GM04504 (cell line): ENCODE measurements at places on chromosomes 7 and 10.

DNA sequence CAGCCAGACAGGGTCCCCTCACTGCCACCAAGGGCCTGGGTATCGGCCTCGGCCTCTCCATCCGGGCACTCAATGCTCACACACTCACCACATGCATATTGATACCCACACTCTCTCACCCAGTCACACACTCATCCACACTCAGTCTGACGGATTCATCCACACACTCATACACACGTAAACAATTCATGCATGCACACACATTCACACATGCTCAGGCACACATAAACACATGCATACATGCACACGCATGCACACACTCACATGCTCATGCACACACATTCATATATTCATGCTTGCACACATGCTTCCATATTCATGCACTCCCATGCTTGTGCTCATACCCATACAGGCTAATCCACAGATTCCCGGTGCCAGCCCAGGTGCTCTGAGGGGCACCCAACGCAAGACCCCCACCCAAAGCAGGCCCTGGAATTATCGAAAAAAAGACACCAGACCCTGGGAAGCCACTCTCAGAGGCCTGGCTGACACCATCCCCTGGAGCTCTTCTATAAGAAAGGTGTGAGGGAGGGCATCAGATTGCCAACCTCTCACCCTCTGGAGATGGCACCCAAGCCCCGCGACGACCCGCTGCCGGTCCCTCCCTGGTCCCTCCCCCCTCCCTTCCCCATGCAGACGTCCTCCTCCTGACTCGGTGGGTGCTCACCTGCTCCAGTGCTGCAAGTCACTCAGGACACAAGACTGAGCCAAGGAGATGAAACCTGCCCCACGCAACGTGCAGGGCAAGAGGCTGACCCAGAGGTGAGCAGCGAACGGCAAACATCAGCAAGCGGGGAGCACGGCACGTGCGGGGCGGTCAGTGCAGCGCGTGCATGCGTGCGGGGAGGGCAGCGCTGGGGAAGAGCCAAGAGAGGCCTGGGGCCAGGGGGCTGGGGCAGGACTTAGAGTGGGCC lies 15.2 kb downstream of the STK32C start:
- DNase-seq: no peak

DNA sequence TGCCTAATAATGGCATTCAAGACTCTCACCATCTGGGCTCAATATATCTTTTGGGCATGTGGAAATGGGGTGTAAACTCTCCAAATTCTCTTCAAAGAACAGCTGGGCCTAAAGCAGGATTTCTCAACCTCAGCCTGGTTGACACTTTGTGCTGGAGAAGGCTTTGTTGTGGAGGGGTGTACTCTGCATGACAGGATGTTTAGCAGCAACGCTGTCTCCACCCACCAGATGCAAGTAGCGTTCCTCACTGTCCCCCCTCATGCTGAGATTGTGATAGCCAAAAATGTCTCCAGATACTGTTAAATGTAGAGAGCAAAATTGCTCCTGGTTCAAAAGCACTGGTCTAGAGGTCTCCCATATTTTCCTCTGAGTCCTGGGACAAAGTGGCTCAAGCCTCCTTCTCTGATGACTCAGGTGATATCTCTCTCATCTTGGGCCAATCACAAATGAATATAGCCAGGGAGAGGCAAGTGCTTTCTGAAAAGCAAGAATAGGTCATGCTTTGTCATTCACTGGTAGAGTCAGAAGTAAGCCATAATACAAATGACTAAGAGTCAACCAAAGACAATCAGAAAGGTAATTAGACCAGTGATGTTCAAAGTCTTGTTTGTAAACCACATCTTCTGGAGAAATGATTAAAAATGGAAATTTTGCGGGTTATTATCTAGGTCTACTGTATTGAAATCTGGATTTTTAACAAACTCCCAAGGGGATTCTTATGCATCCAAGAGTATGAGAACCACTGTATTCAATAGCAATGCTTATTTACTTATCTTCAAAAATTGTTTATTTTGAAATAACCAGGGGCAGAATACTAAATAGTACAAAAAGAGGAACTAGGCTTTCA lies 330.8 kb downstream of the PTEN start:
- no peak for DNase-seq

- no peak for DNase-seq
Observed at GRCh38 chr7:20474249-20474648, 141.2 kb upstream of the ABCB5 start.

DNA sequence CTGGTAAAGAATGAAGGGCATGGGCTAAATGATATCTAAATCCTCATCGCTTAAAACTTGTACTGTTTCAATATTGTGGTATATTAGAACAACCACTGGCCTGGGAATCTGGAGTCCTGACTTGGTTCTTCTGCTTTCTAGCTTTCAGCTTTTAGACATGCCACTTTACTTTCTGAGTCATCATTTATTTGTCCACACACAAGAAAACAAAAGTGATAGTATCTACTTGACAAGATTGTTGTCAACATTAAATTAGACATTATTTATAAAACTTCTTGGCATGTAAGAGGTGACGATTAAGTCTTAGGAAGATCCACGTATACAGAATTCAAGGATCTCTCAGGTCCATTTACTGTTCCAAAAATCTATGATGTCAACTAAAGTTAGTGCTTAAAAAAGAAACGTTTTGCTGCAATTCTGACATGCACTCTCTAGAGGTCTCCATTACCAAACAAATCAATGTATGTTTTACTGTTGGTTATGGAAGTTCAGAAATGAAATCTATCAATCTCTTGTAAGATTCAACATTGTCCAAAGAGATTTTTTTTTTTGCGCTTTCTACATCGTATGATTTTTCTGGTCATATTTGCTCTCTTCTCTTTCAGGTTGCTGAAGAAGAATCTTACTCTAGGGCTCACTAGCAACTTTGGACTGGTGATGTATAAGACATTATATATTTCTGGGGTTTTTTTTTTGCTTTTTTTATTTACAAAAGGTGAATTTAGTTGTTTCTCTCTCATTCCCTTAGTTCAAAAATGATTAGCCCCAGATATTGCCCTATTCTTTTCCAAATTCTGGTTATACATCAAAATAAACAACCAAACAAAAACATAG lies 53.6 kb upstream of the DYNC1I1 start:
- DNase-seq: no peak

DNA sequence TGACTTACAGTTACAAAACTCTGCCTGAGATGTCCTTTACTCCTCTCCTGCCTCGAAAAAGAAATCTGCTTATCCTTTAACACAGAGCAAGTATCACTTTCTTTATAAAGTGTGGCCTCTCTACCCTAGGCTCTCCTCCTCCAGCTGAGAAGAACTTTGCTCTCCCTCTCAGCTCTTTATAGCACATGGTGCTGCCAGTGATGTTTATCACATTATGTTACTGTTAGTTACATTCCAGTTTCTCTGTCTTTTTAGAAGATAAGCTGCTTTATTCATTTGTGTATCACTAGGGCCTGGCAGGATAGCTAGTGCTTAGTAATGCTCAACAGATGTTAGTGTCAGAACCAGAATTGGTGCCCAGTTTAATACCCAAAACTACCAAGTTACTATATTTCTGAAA lies 41.1 kb upstream of the TMEM229A start:
- DNase-seq: no peak

DNA sequence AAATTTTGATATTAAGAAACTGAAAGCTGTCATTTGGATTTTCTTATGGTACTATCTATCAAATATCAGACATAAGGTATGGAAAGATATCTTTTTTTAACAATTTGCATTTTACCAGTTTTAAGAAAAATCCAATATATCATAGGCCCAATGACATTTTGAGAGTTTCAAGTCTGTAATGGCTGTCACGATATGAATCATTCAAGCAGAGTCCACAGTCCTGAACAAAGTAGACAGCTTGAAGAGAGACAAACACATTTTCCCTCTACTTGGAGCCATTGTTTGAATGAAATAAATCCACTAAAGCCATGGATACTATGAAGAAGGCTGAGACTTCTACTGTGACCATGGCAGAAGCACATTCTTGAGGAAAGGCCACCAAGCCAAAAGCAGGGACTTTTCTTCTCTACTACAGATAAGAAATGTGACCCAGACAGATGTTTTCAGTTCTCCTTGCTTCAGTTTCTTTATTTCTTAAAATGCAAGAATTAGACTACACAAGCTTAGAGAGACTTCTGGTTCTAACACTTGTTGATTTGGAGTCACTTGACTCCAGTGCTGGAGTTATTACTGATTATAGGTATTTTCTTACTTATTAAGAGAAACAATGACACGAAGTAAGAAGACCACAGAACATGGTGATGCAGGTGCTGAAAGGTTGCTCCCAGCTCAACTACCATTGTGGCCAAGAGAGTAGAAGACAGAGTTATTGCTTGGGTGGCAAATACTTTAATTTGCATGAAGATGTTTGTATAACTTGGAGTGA lies 429.1 kb downstream of the KIF20B start:
- no peak for DNase-seq

- peak; percentile 32 for DNase-seq
Observed at GRCh38 chr10:58477122-58477521, 35.5 kb upstream of the BICC1 start.

- DNase-seq: no peak
Observed at GRCh38 chr7:19339512-19339911, 194.3 kb upstream of the FERD3L start.

DNA sequence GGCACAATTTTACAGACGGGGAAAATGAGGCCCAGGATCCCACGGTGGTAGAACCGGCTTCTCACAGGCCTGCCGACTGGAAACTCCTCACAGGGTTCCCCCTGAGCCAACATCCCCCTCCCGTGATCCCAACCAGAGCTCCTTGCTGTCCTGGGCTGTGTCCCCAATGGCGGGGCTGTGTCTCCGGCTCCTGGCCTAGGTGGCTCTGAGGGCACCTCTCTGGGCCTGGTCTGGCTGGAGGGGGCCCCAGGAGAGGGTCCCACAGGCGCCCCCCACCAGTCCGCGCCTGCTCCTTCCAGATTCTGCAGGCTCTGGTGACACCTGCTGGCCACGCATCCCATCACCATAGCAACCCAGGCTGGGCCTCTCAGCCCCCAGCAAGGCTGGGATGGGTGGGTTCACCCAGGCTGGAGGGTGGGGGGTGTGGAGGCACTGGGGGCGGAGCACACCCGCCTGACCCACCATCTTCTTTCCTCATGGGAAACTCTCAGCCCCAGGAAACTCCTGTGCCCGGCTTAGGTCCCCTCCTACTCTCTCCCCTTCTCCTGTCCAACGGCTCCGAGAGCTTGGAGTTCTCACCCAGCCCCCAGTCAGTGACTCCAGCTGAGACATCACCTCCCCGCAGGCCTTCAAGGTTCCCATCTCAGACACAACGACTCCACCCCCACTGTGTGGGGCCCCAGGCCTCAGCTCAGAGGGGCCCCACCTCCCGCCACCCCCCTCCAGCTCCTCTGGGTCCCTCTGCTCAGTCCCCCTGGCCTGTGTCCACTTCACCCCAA lies 27.1 kb upstream of the TNRC18 start:
- no peak for DNase-seq

GRCh38 chr7:120981888-120982615 lies 6.5 kb upstream of the CPED1 start:
- DNase-seq: peak; percentile 59

GRCh38 chr10:122830273-122830964 lies 15.2 kb downstream of the CUZD1 start:
- DNase-seq: no peak

DNA sequence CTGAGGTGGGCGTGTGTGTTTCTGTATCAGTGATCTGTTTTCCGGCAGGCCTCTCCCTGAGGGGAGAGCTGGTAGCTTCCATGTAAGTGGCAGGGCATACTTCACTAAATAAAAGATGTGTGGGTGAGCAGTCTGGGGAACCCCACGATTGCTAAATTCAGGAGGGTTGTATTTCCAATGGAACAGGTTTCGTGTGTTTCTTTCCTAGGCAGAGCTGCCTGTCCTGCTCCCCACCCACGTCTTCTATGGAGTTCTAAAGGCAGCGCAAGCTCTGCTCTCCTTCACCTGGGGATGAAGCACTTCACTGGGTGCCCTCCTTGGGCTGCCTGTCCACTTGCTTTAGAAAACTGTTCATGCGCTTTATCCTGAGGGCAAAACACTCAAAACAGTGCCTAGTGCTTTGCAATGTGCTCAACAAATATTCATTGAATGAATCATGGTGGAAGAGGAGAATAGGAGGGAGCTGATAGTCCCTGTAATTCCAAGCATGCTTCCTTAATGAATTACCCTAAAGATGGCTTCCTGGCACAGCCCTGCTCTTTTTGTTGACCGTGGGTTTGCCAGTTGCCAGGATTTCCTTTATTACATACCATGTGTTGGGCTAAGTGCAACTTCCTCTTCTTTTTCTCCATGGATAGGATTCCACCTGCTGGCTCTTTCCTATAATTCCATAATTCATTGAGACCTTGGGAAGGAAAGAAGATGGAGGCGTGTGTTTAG lies 50.6 kb upstream of the SRPK2 start:
- peak; percentile 77 for DNase-seq

- no peak for DNase-seq
Observed at GRCh38 chr10:124005991-124006392, 87.4 kb downstream of the CHST15 start.

DNA sequence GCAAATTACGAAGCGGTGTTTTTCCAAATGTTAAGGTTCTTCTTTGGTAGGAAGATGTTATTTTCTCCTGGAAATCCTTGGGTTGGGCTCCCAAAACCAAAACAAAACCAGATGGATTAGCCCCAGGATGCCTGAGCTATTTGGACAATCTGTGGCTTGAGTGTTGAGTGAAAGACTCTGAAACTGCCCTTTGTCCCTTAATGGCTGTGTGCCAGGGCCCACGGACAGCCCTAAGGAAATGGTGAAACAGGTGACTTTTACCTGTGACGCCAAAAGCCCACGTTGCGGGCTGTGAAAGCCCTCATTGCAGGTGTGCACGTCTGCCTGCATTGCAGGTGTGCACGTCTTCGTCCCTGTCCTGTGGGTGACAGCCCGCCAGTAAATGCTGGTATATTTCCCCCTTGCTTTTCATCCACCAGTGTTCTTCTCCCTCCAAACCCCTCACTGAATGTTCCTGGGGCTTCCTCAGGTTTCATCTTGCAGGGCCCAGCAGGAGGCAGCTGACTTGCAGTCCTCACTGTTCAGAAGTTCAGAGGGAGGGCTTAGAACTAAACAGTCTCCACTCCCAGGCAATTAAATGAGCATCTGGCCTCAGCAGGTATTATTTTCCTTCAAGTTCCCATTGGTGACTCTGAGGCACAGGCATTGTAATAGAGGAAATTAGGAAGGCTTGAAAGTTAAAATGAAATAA lies 10.7 kb downstream of the PFKP start:
- DNase-seq: no peak

- DNase-seq: no peak
Observed at GRCh38 chr10:57225920-57226319, 864.9 kb upstream of the ZWINT start.

DNA sequence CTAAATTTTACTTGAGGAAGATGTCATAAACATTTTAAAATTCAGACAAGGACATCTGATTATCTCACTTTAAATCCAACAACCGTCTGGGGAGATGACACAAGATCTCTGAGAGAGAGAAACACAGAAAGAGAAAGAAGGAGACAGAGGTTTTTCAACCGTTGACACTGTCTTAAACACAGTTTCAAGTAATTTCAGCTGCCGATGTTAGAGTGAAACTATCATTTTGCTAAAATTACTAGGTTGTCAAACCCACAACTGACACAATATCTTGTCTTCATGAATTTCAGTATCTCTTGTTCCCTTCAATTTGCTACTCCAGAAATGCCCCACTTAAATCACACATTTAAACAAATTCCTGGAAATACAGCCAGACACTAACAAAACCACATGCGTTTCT lies 174.8 kb downstream of the RAPGEF5 start:
- no peak for DNase-seq
